ENCODE measurements at places on chromosomes 3 and 15. TPM values are rescaled to one million over a fixed set of nuclear protein-coding genes. Genes with fewer than 3 reads are reported as not detected.
A peak's percentile ranks its signal among the peaks of the same experiment; 100 is the strongest.

DNA sequence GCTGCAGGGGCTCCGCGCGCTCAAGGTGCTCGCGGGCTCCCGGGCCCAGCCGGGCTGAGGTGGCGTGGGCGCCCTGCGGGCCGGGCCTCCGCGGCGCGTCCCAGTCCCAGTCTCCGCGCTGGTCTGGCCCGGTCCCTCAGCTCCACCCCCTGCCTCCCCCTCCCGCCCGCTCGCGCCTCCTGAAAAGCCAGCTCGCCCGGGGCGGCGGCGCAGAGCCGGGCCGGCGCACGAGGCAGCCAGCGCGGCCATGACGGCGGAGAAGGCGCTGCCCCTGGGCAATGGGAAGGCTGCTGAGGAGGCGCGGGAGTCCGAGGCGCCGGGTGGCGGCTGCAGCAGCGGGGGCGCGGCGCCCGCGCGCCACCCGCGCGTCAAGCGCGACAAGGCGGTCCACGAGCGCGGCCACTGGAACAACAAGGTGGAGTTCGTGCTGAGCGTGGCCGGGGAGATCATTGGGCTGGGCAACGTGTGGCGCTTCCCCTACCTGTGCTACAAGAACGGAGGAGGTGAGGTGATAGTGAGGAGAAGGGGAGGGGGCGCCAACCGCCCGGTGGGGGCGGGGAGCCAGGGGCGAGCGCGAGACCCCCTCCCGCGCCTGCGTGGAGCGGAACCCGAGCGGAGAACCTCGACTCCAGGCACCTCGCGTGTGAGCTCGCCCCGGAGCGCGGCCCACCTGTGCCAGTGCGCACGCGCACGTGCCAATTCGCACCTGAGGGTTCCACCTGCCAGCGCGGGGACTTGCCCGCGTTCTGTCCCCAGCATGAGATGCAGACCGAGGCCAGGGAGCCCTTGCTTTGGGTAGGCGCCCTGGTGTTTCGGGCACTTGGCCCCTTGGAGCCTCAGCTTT lies at the start of gene SLC6A11:
TSS of gene SLC6A11 (plus strand) at position 210 of the 844 bp plus-strand sequence. CDS start at position 248, 38 bp downstream.
- no peaks in the 10 kb centered on the region for H3K4me1 ChIP-seq
- no peak for DNase-seq
- H3K36me3 ChIP-seq = no peaks in the 10 kb centered on the region
- H3K4me3 ChIP-seq = no peak within 1 kb of the TSS

DNA sequence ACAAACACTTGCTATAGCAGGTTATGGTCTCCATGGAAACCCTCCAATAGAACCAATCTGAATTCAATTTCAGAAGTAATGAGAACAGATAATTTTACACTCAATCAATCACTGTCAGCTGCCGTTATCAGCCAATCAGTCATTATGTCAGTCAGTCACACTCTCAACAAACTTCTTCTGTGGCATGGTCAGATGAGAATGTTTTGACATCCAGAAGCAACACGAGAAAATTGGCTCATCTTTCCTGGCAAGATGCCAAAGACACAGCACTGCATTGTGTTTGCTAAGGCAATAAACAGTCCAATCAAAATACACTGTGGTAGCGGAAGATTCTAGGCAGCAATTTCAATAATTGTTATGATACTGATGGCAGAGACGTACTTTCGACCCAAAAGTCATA lies 190.7 kb downstream of the RORA start:
- no peaks in the 10 kb centered on the region for H3K27me3 ChIP-seq
- H3K36me3 ChIP-seq = no peaks in the 10 kb centered on the region
- H3K4me1 ChIP-seq = peaks cover 9% of the 10 kb centered on the region

DNA sequence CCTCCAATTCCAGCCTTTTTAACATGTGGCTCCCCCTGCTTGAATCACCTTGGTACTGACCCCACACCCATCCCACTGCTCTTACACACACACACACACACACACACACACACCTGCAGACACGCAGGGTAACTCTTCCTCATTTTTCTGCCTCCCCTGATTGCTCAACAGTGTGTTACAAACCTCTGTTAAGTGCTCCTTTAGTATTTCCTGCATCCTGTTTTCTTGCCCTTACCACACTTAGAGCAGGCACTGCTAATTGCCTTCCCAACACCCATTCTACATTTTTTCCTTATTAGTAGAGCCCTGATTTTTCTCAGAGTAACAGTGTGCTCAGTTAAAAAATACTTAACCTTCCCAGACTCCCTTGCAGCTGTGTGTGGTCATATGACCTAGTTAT lies 184.0 kb downstream of the EBLN2 start:
- no peaks in the 10 kb centered on the region for H3K27me3 ChIP-seq
- H3K4me3 ChIP-seq = no peak overlapping the region
- H3K4me1 ChIP-seq = no peaks in the 10 kb centered on the region

DNA sequence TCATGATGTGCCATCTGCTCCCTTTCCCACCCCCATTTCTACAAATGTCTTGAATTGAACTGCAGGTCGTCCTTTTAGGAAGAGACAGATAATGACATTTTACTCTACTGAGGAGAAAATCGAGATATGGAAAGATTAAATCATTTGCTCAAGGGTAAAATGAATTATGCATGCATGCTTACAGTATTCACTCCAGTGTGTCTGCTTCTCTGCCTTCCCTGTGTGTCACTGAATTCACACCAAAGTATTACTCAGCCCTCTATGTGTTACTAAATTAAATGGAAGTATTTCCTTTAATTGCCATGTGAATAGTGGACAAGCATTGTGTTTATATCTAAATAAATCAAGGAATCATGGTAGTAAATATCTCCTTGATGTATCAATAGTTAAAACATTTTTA lies 449.0 kb downstream of the NLGN1 start:
- H3K27ac ChIP-seq = no peak overlapping the region
- H3K4me1 ChIP-seq = no peaks in the 10 kb centered on the region
- H3K27me3 ChIP-seq = no peaks in the 10 kb centered on the region

DNA sequence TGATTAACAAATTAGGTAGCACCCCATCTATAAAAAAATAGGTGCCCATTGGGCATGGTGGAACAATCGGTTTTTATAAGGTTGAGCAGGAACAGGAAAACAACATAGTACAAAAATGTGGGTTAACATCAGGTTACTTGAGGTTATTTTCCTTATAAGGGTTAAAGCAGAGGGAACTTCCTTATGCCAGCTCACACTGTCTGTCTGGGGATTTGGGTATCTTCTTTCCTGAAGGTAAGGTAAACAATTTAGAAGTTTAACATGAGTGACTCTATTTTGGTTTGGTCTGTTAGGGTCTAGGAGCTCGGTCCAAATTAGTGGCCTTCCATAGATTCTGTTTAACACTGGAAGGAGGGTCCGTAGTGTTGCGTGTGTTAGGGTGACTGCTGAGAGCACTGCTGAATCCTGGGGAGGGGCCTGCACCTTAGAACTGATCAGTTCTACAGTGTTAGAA lies 14.7 kb downstream of the CHD2 start:
- H3K27me3 ChIP-seq = no peaks in the 10 kb centered on the region
- no peak overlapping the region for H3K4me3 ChIP-seq
- DNase-seq = no peak
- H3K27ac ChIP-seq = peak overlapping the region; percentile 99
- peaks cover 26% of the 10 kb centered on the region for H3K4me1 ChIP-seq

DNA sequence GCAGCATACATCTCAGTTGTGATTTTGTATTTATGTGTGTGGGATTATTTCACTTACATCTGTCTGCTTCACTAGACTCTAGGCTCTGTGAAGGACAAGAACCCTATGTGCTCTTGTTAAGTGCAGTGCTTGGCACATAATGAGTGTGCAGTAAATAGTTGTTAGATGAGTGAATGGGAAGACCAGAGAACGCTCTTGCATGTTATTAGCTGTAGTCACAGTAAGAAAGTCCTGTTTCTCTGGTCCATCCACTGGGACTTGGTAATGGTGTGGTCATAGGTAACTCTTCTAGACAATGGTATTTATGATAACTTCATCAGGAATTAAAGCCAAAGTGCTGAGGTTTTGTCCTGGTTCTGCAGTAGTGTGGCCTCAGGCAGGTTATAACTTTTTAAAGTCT lies 1.4 kb upstream of the AQP9 start:
- DNase-seq = no peak
- H3K4me1 ChIP-seq = no peaks in the 10 kb centered on the region
- no peaks in the 10 kb centered on the region for H3K27me3 ChIP-seq
- no peak overlapping the region for H3K27ac ChIP-seq

DNA sequence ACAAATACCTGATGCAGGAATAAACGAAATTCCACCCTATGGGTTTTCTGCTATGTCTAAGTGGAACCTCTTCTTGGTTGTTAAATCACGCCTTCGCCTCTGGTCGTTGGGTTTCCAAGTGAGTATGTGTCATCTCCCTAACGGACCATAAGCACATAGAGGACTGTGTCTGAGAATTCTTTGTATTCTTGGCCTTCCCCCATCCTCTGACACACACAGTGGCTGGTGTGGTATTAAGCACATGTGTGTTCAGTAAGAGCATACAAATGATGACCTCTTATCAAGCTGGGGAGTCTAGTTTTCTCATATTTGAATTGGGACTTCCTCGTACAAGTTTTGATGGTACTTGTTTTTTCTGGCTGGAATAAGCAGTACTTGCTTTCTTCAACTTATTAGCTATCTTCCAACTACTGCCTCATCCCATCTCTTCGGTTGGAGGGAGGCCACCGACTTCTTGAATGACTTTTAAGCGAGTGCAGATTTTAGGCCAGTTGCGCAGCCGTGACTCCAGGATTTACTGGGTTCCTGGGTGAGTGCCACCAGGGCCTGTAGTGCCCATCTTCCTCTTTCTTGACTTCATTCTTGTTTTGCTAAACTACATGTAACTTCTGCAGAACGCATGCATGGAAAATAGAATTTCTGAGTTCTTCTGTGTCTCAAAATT lies 240.2 kb downstream of the ADAMTS17 start:
- H3K27me3 ChIP-seq = no peaks in the 10 kb centered on the region
- no peaks in the 10 kb centered on the region for H3K4me1 ChIP-seq
- H3K27ac ChIP-seq = no peak overlapping the region
- no peak for DNase-seq
- H3K4me3 ChIP-seq = no peak overlapping the region
- H3K36me3 ChIP-seq = no peaks in the 10 kb centered on the region

The PTH1R gene
- total RNA-seq = 0.18 TPM
